ENCODE measurements at places on chromosomes 1 and 21.

DNA sequence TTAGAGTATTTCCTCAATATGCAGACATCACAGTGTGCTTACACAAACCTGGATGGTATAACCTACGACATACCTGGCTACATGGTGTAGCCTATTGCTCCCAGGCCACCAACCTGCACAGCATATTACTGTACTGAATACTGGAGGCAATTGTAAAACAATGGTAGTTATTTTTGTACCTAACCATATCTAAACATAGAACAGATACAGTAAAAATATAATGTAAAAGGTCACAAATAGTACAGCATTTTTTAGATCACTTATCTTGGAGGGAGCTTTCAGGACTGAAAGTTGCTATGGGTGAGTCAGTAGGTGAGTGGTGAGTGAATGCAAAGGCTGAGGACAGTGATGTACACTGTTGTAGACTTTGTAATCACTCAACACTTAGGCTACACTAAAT, 492.3 kb downstream of the MRPL39 start:
- no peak for DNase-seq
- no peak overlapping the region for H3K4me3 ChIP-seq
- no peak overlapping the region for H3K27ac ChIP-seq
- H3K27me3 ChIP-seq = no peaks in the 10 kb centered on the region
- H3K4me1 ChIP-seq = no peaks in the 10 kb centered on the region

GRCh38 chr1:228852024-228852423, 116.7 kb downstream of the RHOU start:
- H3K27ac ChIP-seq = no peak overlapping the region
- H3K4me3 ChIP-seq = no peak overlapping the region
- peaks cover 8% of the 10 kb centered on the region for H3K27me3 ChIP-seq
- DNase-seq = no peak
- no peaks in the 10 kb centered on the region for H3K36me3 ChIP-seq

DNA sequence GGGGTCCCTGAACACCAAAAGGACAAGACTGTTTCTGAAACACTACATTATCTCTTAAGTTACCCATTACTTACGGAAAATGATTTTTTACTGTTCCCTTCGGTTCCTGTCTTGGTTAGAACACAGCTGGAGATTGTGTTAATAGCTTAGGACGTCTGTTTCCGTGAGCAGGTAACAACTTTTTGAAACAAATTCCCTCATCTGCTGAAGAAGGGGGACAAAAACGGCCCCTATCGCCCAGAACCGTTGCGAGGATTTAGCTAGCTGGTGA, 67.8 kb downstream of the SLC35A3 start:
- peaks cover 54% of the 10 kb centered on the region for H3K4me1 ChIP-seq
- peak overlapping the region; percentile 98 for H3K27ac ChIP-seq
- H3K36me3 ChIP-seq = no peaks in the 10 kb centered on the region
- H3K27me3 ChIP-seq = no peaks in the 10 kb centered on the region

DNA sequence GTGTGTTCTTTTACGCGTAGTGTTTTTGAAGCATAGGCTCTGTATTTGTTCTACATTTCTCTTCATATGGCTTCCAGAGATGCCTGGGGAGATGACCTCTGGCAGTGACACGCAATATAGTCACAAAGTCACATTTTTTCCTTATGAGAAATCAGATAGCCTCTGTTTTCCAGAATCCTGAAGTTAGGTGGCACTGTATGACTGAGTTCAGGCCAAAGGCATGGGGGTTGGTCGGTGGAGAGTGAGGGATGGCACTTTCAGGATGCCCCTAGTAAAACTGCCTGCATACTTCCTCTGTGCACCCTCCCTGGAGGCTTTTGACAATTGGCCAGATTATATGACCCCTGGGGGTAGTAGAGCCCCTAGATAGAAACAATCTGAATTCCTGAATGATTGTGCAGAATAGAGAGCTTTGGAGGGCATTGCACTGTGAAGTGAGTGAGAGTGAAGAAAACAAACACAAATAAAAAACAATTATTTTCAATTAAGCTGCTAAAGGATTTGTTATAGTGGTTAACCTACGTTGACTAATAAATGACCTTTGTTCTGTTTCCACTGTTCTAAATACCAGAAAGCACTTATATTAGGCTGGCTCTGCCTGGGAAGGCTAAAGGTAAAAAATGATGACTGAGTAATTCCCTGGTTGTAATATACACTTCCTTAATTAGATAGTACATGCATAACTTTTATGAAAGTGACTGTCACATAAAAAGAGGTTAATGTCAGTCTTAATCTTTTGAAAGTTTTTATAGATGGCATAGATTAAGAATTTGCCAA, 1660.8 kb downstream of the PLA2G4A start:
- no peaks in the 10 kb centered on the region for H3K27me3 ChIP-seq
- H3K36me3 ChIP-seq = no peaks in the 10 kb centered on the region
- H3K4me1 ChIP-seq = no peaks in the 10 kb centered on the region
- no peak overlapping the region for H3K4me3 ChIP-seq

DNA sequence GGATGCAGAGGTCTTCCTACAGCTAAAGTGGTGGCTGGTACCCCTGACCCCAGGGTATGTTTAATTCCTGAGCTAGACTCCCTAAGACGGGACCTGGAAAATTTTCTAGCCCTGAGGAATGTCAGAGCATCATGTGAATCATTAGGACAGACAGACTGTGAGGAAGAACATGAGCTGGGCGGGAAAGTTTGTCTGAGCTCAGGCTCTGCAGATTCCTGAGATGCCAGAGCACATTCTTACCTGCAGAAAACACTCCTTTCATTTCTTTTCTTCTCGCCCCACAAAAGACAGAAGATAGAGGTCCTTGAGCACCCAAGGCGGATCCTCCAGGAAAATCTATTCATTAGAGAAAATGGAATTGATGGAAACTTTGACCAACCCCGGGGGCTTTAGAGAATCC, 6.5 kb downstream of the CAPN2 start:
- no peaks in the 10 kb centered on the region for H3K36me3 ChIP-seq
- no peak overlapping the region for H3K4me3 ChIP-seq
- peaks cover 12% of the 10 kb centered on the region for H3K27me3 ChIP-seq
- H3K27ac ChIP-seq = no peak overlapping the region
- no peaks in the 10 kb centered on the region for H3K4me1 ChIP-seq

- H3K27ac ChIP-seq = no peak overlapping the region
- no peak overlapping the region for H3K4me3 ChIP-seq
- peaks cover 94% of the 10 kb centered on the region for H3K36me3 ChIP-seq
- no peaks in the 10 kb centered on the region for H3K4me1 ChIP-seq
- no peak for DNase-seq
Measured at GRCh38 chr1:203700901-203701300, 64.1 kb upstream of the LAX1 start.

DNA sequence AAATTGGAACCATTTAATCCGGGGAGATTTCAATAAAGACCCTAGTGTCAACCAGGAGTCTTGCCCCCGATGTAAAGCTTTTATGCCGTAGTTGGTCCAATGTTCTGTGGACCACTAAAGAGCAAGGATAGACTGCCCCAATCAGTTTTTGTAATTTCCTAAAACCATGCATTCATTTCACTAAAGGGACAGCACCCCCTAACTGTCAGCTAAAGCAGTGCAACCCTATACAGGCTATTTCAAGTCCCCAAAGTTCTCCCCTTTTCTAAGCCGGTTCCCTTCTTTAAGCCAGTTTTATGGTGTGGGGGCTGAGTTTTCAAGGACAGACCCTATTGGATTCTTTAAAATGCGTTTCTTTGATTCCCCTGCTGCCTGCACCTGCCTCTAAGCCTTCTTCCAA, 12.7 kb upstream of the PDPN start:
- peak; percentile 25 for DNase-seq
- H3K4me1 ChIP-seq = peaks cover 8% of the 10 kb centered on the region
- no peak overlapping the region for H3K27ac ChIP-seq

- DNase-seq = no peak
- peaks cover 21% of the 10 kb centered on the region for H3K4me1 ChIP-seq
- H3K4me3 ChIP-seq = no peak overlapping the region
Measured at GRCh38 chr1:53195246-53196016, 1.2 kb upstream of the CPT2 start.

DNA sequence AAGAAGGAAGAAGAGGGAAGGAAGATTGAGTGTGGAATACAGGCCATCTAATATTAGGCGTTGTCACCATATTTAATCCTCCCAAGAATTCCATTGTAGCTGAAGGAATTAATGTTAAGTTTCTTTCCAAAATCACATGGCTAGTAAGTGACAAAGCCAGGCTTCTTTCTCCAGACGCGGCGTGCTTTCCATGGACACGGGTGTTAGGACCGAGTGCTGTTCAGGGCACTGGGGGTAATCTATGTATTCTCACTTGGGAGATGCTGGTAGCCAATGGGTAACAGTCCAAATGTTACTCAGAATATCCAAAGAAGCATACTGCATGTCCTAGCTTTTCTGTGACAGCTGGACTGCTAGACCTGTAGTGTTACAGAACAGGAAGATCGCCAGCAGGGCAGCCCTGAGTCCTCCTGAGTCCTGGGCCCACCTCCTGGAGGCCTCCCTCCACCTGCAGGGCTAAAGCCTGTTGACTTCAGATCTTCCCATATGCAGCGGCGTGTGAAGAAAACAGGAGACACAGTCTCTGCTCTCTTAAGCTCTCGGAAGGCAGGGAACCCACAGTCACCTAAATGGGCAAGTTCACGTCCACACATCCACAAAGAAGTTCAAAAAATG, 5.3 kb downstream of the IGSF9 start:
- H3K27me3 ChIP-seq = peaks cover 39% of the 10 kb centered on the region
- no peak for DNase-seq
- H3K4me3 ChIP-seq = no peak overlapping the region
- H3K27ac ChIP-seq = no peak overlapping the region
- no peaks in the 10 kb centered on the region for H3K36me3 ChIP-seq
- H3K4me1 ChIP-seq = no peaks in the 10 kb centered on the region

DNA sequence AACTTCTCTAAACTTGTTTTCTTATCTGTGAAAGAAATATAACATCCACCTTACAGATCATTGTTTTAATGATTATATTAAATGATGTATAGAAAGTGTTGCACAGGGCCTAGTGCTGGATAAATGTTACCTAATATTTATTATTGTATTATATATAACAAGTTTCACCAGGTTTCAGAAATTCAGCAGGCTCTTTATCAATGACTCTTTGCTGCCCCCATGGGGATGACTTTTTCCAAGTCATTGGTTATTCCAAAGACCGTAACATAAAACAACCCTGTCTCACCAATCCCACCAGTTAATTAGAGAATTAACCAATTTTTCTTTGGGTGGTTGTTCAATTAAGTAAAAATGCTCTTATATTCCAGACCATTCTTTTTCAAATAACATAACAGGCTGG, 7.3 kb upstream of the DEDD start:
- H3K4me3 ChIP-seq = no peak overlapping the region
- H3K4me1 ChIP-seq = no peaks in the 10 kb centered on the region
- H3K27ac ChIP-seq = no peak overlapping the region
- peaks cover 5% of the 10 kb centered on the region for H3K36me3 ChIP-seq

DNA sequence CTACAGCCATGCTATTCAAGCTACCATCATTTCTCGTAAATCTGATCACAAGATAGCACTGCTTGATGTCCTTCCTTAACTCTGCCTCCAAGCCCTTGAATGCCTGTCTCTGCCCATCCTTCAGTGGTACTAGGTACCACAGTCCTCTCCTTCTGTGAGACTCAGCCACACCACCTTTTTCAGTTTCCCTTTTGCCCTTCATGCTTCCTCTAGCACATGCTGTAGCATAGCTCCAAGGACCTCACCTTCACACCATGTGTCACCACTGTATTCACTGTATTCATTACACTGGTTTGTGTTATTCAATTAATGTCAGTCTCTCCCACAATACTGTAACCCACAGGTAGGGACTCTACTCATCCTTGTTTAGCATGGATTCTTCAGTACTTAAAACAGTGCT, 8.0 kb upstream of the TP53BP2 start:
- H3K4me3 ChIP-seq = no peak overlapping the region
- no peaks in the 10 kb centered on the region for H3K36me3 ChIP-seq
- no peak overlapping the region for H3K27ac ChIP-seq
- no peak for DNase-seq

DNA sequence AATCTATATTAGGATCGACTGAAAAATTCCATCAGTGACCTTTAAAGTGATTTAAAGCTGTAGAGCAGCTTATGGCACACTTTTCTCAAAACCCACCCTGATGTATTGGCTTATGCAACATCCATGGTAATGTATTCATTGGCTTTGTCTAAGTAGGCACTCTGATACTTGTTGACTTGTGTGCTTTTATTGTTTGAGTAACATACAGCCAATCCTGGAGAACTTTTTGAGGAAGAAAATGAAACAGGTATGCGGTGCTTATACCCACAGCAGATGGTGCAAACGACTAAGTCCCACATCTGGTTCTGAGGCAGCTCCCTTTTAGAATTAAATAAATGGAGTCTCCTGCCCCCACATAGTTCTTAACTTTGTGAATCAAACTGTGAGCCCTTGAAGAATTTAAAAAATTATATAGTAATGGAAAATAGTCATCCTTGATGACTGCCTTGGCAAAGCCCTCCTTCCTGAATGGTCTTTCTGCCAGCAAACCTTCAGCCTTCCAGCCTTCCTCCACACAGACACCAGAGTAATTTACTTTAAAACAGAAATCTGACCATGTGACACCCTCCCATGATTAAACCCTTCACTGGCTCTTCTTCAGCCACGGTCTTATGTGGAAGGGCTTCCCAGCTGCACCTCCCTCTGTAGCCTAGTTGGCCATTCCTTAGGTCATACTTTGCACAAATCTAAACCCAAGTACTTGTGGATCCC, 116.0 kb downstream of the BCAR3 start:
- no peaks in the 10 kb centered on the region for H3K27me3 ChIP-seq
- no peak for DNase-seq
- no peak overlapping the region for H3K27ac ChIP-seq
- no peak overlapping the region for H3K4me3 ChIP-seq
- no peaks in the 10 kb centered on the region for H3K4me1 ChIP-seq

GRCh38 chr1:37391211-37392011, 83.0 kb upstream of the ZC3H12A start:
- no peaks in the 10 kb centered on the region for H3K4me1 ChIP-seq
- no peaks in the 10 kb centered on the region for H3K36me3 ChIP-seq
- H3K27ac ChIP-seq = no peak overlapping the region
- H3K27me3 ChIP-seq = peaks cover 9% of the 10 kb centered on the region

DNA sequence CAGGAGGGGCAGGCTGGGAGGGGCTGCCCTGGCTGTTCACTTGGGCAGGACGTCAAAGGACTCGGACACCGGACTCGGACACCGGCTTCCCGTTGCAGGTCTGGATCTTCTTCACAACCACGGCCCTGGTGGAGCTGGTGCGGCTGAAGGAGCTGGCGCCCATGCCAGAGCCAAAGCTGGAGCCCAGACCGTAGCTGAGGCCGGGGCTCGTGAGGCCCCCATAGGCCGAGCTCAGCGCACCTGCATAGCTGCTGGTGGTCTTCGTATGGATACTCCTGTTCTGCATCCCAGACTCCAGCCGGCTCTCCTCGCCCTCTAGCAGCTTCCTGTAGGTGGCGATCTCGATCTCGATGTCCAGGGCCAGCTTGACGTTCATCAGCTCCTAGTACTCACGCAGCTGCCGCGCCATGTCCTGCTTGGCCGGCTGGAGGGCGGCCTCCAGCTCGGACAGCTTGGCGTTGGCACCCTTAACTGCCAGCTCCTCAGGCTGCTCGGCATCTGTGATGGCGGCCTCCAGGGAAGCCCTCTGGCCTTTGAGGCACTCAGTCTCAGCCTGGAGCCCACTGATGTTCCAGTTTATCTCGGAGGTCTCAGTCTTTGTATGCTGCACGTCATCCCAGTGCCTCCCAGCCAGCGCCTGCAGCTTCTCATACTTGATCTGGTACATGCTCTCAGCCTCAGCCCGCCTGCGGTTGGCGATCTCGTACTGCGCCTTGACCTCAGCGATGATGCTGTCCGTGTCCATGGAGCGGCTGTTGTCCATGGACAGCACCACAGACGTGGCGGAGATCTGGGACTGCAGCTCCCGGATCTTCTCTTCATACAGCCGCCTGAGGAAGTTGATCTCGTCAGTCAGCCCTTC, 15.1 kb upstream of the KLF17 start:
- peak; percentile 9 for DNase-seq
- no peak overlapping the region for H3K4me3 ChIP-seq
- no peak overlapping the region for H3K27ac ChIP-seq
- H3K27me3 ChIP-seq = peaks cover 8% of the 10 kb centered on the region
- no peaks in the 10 kb centered on the region for H3K4me1 ChIP-seq

All from DND-41 (cell line).